ENCODE measurements at places on chromosomes 2 and 18. TPM values are rescaled to one million over a fixed set of nuclear protein-coding genes. Genes with fewer than 3 reads are reported as not detected.
A peak's percentile ranks its signal among the peaks of the same experiment; 100 is the strongest.

Gene IGFBP5
- total RNA-seq, result 60.9 TPM

Gene STON1
- 11.4 TPM for total RNA-seq

Gene BZW1
- total RNA-seq, result 290 TPM

Gene AKAIN1
- total RNA-seq, result 6.9 TPM

Gene CHPF
- 21.4 TPM for total RNA-seq

Gene WDR33
- total RNA-seq, result 116 TPM

Gene C1QL2
- 0.27 TPM for total RNA-seq

Gene TMEM169
- total RNA-seq, result 18.6 TPM

Gene PGAP1
- total RNA-seq, result 136 TPM

Gene SERPINB11
- total RNA-seq, result not detected

Gene EMX1
- not detected for total RNA-seq

Gene DSC2
- 7.2 TPM for total RNA-seq

Gene CRYGC
- total RNA-seq, result not detected

Gene ASB18
- total RNA-seq, result 0.45 TPM

DNA sequence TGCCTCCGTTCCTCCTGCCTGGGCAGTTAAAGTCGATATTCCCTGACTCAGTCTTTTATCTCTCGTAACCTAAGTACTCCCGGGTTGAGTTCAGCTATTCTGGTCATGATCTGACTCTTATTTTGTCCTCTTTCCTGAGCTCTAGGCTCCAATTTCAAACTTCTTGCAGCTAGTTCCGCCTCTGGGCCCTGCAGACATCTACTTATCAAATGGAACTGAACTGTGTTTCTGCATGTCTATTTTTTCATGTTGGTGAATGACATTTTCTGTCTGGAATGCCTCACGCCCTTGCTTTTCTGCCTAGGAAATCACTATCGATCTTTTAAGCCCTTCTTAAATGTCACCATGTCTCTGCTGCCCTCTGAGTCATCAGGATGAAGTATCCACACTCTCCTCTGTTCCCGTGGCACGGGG is 101.5 kb downstream of the VAPA start:
- DNase-seq, result no peak

- DNase-seq, result no peak
Observed at GRCh38 chr2:142707318-142707717, 170.1 kb upstream of the KYNU start.

GRCh38 chr2:154992826-154993225 is 294.3 kb downstream of the KCNJ3 start:
- DNase-seq, result peak; percentile 70

GRCh38 chr2:74026687-74027241 is 42.1 kb downstream of the TET3 start:
- no peak for DNase-seq

DNA sequence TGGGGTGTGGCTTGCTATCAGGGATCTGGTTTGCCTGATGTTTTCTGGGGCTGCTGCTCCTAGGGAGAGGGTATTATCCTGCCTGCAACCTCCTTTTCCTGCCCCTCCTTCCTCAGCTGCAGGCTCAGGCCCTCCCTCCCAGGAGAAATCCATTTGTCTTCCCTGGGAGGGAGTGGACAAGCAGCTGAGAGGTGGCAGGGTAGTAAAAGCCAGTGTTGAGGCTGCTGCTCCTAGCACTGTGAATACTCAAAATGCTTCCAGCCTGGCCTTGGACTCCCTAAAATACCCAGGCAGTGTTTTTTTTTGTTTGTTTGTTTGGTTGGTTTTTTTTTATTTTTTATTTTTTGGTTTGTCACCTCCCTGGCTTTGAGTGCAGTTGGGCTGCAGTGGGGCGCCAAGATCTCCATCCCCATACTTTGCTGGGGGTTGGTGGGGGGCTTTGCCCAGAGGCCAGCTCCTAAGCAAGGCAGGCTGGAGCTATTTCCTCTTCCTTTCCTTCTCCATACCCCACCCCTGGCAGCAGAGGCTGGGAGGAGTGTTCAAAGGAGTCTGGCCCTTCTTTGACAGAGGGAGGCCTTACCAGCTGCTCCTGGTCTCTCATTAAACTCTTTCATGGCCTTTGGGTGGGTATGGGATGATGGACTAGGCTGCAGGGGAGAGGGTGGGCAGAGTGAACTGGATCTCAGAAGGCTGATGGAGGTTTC is 13.6 kb downstream of the HOXD3 start:
- DNase-seq, result no peak

DNA sequence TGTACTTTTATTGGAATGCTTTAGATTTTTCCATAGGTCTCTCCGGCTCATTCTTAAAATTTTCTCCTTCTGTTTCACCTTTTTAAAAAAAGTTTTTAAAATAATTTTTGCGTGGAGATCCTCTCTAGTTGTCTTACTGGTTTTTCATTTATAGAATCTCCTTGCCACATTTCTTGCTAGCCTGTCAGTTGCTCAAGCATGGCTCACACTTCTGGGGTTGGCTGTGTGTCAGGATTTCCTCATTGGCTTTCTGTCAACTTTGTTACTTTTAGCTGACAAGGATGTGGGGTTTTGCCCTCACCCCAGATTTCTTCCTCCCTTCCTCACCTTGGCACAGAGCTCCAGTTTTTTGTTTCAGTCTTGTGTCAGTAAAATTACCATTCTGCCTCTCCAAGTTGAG is 124.6 kb downstream of the ZNF407 start:
- DNase-seq, result no peak

DNA sequence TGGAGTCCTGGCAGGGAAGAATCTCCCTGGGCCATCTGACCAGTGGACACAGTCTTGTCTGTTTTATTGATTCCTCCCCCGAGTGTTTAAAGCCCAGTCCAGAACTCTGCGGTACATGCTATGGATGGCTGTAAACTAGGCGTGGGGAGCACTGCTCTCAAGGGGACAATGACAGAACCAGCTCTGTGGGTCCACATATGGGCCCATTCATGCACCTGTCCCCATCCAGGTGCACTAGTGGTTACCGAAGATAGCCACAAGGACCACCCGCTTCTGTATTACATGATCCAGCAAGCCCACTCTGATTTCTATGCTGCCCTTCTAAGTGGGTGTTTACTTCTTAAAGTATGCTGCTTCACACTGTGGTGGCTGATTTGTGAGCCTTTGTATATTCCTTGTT is 21.0 kb downstream of the CHST10 start:
- DNase-seq, result no peak

DNA sequence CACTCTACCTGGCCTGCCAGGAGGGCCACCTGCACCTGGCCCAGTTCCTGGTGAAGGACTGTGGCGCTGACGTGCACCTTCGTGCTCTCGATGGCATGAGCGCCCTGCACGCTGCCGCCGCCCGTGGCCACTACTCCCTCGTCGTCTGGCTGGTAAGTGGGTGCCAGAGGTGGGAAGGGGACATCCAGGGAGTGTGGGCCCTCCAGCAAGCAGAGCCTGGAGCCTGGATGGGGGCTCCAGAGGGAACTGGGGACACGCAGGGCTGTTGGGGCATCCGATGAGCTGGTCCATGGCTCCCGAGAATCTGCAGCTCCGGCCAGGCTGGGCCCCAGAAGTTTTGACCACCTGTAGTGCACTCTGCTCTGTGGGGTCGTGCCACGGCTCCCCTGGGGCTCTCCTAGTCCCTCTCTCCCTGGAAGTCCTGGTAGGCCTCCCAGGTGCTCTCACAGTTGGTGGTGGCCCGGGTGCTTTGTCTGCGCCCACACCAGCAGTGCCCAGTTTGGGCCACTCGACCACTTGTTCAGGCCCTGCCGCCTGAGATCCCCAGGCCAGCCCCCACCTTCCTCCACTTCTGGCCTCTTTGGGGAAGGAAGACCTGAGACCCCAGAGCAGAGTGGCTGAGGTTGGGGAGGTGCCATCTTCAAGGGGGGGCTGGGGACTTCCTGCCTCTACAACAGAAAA is 4.7 kb downstream of the ESPNL start:
- no peak for DNase-seq

GRCh38 chr2:206890179-206890578 is 49.1 kb upstream of the CPO start:
- no peak for DNase-seq

DNA sequence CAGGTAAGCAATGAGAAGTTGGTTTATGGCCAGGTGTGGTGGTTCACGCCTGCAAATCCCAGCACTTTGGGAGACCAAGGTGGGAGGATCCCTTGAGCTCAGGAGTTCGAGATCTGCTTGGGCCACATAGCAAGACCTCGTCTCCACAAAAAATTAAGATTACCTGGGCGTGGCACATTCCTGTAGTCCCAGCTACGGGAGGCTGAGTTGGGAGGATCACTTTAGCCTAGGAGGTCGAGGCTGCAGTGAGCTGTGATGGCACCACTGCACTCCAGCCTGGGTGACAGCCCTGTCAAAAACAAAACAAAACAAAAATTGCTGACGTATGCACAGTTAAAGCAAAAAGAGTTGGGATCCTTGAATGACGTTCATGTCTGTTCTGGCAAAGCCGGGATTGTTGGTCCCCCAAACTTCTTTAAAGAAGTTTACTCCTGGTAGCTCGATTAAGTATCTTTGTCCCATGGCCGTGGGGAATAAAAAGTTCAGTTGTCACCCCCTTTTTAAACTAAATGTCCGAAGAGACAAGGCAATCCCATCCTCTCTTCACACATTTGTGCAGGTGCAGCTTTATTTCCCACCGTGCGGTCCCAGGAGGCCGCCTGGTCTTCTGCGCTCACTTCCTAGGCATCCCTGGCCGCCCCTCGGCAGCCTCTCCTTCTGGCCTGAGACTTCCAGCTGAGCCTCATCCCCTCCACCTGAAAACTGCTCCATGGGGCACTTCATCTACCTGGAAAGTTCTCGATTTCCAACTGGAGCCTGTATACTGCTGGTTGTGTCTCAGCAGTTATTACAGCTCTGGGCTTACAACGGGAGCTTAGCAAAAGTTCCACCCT is 762 bp upstream of the SPOPL start:
- no peak for DNase-seq

- DNase-seq, result no peak
Observed at GRCh38 chr2:67717692-67718091, 320.6 kb downstream of the ETAA1 start.

GRCh38 chr2:186205254-186205911 is 280.7 kb upstream of the ZC3H15 start:
- DNase-seq, result no peak

DNA sequence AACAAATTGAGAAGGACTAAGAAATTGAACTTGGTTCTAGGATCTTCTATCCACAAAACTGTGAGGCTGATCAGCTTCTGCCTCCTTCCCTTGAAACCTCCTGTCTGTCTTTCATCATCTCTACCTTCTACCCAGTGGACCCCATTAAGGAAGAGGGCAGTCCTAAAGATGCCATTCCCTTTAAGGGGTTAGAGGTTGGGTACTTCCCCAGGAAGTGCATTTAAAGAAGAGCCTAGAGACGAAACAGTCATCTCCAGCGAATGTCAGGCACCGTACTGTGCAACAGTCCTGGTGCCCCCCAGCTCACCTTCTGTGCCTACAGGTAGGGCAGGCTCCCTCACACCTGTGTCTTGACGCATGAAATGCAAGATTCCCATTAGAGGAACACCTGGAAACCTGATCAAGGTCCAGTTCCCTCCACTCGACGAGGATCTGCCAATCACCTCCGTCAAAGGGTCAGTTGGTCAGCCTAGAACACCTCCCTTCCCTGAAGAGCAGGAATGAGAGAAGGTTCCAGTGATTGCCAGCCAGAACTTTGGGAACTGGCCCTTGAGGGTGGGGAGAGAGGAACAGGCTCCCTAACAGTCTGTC is 20.9 kb downstream of the LOXHD1 start:
- no peak for DNase-seq

DNA sequence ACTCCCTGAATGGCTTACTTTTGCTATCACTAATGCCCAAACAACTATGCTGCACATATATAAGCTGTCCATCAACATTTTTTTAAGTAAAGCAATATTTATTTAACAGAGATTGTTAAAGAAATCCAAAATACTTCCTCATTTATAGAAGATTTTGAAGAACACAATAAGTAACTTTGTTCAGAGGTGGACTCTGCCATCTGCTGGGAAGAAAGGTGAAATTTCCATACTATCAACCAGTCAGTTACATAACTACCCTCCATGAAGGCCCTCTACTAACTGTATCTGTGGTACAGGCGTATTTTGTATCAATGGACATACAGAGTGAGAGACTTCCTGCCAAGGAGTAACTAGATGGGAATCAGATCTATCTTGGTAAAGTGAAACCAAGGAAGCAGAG is 106.0 kb downstream of the DTNB start:
- peak; percentile 59 for DNase-seq

DNA sequence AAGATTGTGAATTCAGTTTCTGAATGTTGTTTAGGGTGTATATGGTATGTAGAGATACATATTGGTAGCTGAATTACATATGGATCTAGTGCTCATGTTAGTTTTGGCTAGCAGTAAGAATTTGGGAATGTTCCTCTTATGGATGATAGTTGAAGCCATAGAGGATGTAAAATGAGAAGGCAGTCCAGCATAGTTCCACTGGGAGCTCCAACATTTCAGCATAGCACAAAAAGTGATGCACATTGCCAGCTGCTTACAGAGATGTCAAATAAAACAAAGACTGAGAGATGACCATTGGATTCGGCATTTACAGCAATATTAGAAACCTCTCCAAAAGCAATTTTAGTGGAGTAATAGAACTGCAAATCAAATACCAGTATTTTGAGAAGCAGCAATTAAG is 77.4 kb downstream of the EML4 start:
- DNase-seq, result no peak

DNA sequence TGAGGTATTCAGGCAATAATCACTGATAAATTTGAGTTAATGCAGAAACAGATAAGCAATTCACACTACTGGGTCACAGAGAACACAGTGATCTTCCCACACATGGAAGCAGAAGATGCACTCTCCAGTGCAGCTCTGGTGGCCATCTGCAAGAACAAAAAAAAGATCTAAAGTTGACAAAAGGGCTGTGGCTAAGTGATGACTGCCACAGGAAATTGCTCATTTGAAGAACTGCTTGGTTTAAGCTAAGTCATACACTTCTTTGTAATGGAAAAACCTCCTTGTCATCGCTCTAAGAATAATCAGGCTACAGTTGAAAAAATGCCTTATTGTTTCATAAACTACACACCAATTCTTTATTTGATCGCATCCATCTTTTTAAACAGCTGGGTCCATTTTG is 115.1 kb downstream of the DTNB start:
- no peak for DNase-seq

GRCh38 chr2:185796758-185797157 is 58.2 kb downstream of the FSIP2 start:
- no peak for DNase-seq

DNA sequence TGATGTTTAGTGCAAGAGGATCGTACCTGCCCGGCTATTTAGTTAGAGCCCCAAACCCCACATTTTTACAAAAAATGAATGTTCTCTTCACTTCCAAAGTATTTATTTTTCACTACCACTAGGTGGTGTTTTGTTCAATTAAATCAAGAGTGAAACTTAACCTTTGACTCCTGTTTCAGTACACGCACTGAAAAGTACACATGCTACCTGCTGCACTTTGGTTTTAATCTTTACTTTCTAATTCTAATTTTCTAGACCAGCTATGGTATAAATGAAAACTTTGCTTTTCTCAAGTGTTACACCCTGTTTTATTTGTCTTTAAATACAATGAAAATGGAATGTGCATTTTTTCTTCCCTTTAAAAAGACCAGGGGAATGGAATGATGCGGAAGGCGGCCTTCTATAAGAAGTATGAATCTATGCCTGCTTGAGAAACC is 31.4 kb upstream of the CHN1 start:
- peak; percentile 17 for DNase-seq

- no peak for DNase-seq
Observed at GRCh38 chr2:95301876-95302641, 4.9 kb downstream of the KCNIP3 start.

Measured in cerebellum (tissue), 4 donors.